ENCODE measurements at places on chromosomes 6 and 20.

DNA sequence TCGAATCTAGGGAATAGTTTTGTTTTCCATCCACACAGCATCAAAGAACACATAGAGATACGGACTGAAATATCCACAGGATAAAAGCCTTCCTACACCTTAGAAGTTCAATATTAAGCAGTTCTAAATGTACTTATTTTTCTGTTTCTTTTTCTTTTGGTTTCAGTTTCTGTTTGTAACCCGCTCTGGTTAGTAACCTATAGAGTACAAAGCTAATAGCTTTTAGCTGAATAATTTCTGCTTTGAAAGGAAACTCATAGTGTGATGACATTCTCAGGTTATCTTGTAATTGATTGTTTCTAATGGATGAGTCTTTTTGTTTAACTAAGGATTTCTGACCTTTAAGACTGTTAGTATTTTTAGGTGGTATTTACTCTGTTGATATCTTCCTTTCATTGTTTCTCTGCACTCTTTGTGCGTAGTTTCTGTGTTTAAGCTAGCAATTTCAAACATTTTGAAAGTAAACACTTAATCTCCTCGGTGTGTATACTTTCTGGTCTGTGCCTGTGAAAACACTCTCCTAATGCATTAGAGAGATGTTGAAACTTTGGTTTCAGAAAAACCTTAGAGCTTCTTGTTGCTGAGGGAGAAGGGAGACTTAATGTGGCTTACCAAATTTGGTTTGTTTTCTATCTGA is 385.5 kb downstream of the HDGFL1 start:
- no peak for DNase-seq

DNA sequence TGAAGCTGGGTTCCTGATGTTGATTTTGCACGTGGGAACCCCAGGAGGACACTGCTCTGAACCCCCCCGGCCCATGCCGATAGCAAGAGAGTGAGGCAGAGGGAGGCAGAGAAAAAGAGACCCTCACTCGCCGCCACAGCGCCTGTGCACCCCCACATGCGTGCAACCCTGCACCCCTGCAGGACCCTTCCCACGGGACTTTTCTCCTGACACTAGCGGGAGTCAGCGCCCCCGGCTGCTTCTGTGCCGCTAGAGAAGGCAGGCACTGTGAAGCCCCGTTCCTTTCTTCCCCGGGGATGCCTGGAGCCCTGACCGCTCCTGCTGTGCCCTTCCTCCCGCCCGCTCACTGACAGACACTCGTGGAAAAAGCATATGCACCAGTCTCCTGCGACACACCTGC is 67.4 kb downstream of the GMPR start:
- no peak for DNase-seq

GRCh38 chr6:134937426-134937825 is 12.5 kb downstream of the ALDH8A1 start:
- DNase-seq: no peak

DNA sequence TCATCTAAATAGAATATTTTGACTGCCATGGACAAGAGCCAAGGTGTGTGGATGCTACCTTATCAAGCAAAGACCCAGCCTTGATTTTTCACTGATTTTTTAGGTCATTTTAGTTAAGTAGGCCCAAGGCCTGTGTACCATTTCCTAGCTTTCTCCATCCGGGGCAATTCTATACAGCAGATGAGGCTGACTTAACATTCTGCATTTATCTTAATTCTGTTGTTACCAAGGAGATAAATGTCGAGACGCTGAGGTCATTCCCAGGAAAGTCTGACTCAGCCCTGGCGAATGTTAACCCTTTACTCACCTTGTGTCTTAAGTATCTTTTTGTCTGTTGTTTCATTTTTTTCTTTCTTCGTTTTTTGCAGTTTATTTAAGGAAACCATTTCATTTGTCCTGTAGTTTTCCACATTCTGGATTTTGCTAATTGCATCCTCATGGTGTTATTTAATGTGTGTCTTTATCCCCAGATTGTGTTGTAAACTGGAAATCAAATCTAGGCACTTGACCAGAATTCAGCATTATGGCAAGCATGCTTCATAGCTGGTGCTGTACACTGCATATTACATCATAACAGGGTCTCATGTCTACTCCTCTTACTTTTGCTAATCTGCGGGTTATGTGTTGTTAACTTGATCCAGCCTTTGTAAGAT is 277.0 kb downstream of the CDKAL1 start:
- DNase-seq: no peak

DNA sequence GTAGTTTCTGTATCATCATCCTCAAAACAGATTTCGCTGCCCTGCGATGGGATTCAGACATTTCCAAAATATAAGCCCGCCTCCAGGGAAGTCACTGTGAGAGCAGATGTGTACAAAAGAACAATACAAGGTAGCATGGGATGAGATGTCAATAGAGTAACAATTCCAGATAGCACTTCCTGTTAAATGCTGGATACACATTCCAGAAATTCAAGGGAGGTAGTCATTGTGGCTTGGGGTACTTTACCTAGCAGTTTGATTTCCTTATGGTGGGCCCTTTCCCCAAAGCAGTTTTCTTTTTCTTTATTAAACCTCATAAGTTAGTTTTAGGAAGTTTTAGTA is 2.5 kb downstream of the RNF217 start:
- DNase-seq: no peak

DNA sequence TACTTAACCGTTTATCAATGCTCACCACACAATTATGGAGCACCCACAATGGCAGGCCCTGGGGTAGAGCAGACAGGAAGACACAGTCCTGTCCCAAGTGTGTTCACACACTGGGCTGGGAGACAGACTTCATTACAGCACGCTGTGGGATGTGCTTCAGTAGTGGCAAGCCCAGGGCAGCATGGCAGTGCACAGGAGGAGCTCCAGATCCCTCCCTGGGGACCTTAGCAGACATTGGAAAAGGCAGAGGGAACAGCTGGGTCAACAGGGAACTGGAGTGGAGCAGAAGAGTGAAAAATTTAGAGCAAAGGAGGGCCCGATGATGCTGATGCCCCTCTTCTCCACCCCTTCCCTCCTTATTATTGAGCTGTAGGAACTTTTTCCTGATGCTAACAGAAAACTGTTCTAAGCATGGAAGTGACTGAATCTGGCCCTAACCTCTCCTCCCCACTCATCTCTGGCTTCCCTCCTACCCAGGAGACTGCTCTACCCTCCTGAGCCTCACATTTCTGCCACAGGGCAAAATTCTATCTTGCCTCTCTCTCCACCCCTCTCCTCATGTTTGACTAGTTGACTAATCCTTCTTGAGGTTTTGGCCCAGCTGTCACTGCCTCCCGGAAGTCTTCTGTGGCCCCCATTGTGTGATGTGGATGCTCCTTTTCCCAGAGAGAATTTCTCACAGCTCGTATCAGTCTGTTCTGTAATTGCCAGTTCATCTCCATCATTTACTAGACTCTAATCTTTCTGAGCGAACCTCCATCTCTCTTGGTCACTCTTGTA is 41.3 kb upstream of the NOP56 start:
- no peak for DNase-seq

All from activated CD8-positive, alpha-beta memory T cell treated with anti-CD3 and anti-CD28 coated beads for 4 hours (primary cell).